Testis (tissue), 5 donors: ENCODE measurements at places on chromosomes 12 and 14. TPM values are rescaled to one million over a fixed set of nuclear protein-coding genes. Genes with fewer than 3 reads are reported as not detected.
A peak's percentile ranks its signal among the peaks of the same experiment; 100 is the strongest.

ADAM20 gene
- total RNA-seq: 4.0 TPM

TMEM132C gene
- 2.9 TPM for total RNA-seq

FAM181A gene
- total RNA-seq: 12.7 TPM

CCDC197 gene
- 20.7 TPM for total RNA-seq

HCAR2 gene
- total RNA-seq: 0.74 TPM

TARBP2 gene
- total RNA-seq: 67.6 TPM

GRCh38 chr14:22648506-22648905 is 4.4 kb upstream of the OR6J1 start:
- no peak for DNase-seq
- no peaks in the 10 kb centered on the region for H3K27me3 ChIP-seq
- no peak overlapping the region for H3K4me3 ChIP-seq
- H3K4me1 ChIP-seq: no peaks in the 10 kb centered on the region

DNA sequence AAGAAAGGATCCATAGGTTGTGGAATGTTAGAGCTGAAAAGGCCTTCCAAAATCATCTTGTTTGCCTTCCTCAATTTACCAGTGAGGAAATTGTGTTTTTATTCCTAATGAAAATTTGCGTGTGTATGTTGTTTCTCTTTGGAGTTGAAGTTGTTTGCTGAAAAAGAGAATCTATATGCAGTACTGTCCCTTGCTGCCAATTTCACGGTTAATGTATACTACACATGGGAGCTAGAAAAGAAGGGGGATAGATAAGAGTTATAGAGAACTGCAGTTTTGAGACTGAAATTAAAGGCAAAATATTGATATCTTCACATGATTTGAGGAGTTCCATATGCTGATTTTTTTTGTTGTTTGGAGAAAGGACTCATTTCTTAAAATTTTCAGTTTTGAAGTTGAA is 62.0 kb upstream of the LRTM2 start:
- H3K36me3 ChIP-seq: no peaks in the 10 kb centered on the region
- H3K27ac ChIP-seq: peak overlapping the region; percentile 63
- no peak for DNase-seq
- no peak overlapping the region for H3K4me3 ChIP-seq

DNA sequence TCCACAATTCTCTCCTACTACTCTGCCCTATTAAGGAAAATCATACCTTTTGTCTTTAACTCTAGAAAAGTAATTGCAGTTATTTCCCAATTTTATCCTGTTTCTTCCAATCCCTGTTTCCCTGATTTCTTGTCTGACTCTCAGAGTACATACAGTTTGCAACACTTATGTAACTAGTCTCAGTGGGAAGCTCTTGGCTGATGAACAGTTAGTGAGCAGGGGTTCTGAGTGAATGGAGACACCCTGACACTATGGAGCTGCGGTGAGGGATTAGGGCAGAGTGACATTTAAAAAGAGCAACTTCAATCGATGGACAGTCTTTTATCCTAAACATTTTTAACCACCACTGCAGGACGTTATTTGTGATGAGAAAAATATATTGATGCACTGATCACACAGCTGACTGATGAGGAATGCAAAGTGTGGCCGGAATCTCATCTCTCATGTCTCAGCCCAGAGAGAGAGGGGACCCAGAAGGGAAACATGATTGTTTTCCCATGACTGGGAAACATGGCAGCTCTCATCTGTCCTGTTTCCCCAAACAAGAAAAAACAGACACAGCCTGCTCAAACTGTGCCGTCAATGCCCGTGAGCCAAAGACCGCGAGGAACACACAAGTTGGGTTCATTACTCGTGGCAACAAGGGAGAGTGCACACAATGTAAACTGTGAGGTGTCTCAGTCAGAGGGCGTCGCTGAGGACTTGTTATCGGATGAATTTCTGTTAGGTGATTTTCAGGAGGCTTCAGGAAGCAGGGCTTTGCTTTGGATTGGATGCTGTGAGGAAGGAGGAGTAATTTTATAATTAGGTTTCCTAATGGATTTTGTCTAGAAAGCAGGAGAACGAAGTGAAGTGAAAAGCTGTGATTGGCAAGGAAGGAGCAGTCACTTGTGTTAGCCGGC is 5.2 kb upstream of the SLC6A13 start:
- no peaks in the 10 kb centered on the region for H3K36me3 ChIP-seq
- no peak overlapping the region for H3K27ac ChIP-seq
- H3K4me1 ChIP-seq: no peaks in the 10 kb centered on the region
- H3K27me3 ChIP-seq: no peaks in the 10 kb centered on the region
- DNase-seq: no peak
- no peak overlapping the region for H3K4me3 ChIP-seq

- H3K36me3 ChIP-seq: no peaks in the 10 kb centered on the region
- H3K27me3 ChIP-seq: no peaks in the 10 kb centered on the region
- no peak overlapping the region for H3K27ac ChIP-seq
- H3K4me1 ChIP-seq: no peaks in the 10 kb centered on the region
These were observed 630 bp downstream of the ALDH1L2 start for GRCh38 chr12:105083551-105084105.

DNA sequence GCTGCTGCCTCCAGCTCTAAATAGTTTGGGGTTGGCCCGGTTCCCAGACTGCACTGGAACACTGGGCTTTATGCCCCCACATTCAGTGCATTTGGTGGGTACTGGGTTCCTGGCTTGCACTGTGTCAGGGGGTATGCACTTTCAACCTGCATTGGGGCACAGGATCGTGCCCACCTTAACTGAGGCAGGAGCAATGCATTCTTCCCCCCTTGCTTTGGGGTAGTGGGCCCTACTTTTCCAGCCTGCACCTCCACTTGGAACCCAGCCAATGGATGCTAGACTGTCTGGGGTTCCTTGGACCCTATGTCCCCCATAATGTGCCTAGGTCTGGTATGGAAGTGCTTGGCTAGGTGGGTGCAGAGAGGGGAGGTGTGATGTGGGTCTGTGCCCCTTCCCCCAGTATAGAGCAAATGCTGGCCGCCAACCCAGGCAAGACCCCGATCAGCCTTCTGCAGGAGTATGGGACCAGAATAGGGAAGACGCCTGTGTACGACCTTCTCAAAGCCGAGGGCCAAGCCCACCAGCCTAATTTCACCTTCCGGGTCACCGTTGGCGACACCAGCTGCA is 615 bp downstream of the TARBP2 start:
- no peaks in the 10 kb centered on the region for H3K27me3 ChIP-seq
- peak overlapping the region; percentile 86 for H3K4me3 ChIP-seq
- no peak for DNase-seq
- H3K36me3 ChIP-seq: no peaks in the 10 kb centered on the region
- peaks cover 63% of the 10 kb centered on the region for H3K4me1 ChIP-seq
- peak overlapping the region; percentile 97 for H3K27ac ChIP-seq

DNA sequence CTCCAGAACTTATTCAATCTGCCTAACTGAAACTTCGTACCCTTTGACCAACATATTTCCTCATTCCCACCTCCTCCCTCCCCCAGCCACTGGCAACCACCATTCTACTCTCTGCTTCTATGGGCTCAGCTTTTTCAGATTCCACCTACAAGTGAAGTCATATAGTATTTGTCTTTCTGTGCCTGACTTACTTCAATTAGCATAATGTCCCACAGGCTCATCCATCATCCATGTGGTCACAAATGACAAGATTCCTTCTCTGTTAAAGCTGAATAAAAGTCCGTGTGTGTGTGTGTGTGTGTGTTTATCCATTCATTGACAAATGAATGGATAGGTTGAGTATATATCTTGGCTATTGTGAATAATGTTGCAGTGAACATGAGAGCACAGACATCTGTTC is 1.3 kb upstream of the C14orf39 start:
- peaks cover 6% of the 10 kb centered on the region for H3K4me1 ChIP-seq
- H3K4me3 ChIP-seq: no peak overlapping the region
- no peak overlapping the region for H3K27ac ChIP-seq
- DNase-seq: no peak
- H3K36me3 ChIP-seq: no peaks in the 10 kb centered on the region

DNA sequence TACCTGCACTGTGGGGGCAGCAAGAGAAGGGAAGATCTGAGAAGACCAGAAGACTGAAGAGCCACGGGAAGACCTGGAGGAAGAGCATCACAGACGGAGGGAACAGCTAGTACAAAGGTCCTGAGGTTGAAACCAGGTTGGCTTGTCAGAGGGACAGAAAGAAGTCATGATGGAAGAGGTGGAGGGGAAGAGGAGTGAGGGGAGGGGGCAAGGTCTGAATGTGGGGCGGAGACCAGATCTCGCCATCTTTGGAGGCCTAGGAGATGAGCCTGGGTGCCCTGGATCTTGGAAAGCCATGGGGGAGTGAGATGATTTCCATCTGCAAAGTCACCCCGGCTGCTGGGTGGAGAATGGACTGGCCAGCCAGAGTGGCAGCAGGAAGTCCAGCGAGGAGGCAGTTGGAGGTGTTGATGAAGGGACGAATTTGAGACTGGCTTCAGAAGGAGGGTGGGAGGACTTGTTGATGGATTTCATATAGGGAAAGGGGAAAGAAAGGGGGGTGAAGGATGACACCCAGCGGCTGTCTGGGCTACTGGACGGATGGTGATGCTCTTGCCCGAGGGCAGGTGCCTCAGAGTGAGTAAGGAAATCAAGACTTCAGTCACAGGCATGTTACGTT is 14.6 kb upstream of the UBC start:
- no peaks in the 10 kb centered on the region for H3K36me3 ChIP-seq
- H3K27me3 ChIP-seq: no peaks in the 10 kb centered on the region
- H3K27ac ChIP-seq: peak overlapping the region; percentile 94
- no peak for DNase-seq

DNA sequence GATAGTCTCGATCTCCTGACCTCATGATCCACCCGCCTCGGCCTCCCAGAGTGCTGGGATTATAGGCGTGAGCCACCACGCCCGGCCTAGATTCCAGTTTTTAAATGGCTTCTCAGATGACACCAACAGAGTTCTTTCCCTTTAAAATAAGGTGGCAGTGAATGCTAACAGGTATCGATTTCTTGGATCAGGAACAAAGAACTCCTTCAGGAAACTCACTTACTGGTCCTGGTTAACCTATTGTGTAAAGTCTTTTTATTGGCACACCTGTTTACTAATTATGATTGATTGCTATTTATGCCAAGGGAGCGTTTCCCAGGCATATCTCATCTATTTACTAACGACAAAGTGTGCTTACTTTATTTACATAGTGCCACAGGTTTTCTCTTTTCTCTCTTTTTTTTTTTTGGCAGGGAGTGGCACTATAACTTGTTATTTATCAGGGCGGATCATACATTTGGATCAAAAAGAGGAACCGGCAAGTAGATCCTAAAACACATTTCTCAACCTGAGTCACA is 89.7 kb downstream of the GLT1D1 start:
- no peak for DNase-seq
- no peak overlapping the region for H3K27ac ChIP-seq
- H3K27me3 ChIP-seq: no peaks in the 10 kb centered on the region
- no peaks in the 10 kb centered on the region for H3K36me3 ChIP-seq
- no peaks in the 10 kb centered on the region for H3K4me1 ChIP-seq
- H3K4me3 ChIP-seq: no peak overlapping the region

DNA sequence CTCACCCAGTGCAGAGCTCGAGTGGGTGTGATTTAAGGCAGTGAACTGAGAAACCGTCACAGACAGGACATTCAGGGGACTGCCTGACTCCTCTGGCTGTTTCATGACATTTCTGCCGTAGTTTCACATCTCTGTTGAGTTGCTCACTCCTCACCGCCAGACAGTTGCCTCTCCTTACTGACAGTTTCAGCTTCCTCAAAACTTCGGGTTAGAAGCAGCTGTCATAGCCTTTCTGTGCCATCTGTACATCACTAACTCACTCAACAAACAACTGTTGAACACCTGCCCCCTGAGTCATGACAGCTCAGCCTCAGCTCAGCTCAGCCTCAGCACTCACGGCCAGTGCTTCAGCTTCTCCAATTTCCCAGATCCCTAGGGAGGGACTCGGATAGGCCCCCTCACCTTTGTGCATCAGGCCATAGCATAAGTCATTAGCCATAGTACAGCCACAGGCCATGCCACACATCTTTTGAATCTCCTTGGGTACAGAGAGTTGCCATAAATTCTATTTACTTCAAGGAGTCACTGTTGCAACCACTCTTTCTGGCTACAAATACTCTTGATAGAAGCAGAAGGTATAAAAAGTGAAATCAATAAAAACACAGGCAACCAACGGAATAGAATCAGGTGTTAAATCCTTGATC is 6.2 kb upstream of the SLC15A4 start:
- no peaks in the 10 kb centered on the region for H3K36me3 ChIP-seq
- H3K4me3 ChIP-seq: no peak overlapping the region
- H3K4me1 ChIP-seq: peaks cover under 1% of the 10 kb centered on the region
- no peaks in the 10 kb centered on the region for H3K27me3 ChIP-seq
- H3K27ac ChIP-seq: no peak overlapping the region

DNA sequence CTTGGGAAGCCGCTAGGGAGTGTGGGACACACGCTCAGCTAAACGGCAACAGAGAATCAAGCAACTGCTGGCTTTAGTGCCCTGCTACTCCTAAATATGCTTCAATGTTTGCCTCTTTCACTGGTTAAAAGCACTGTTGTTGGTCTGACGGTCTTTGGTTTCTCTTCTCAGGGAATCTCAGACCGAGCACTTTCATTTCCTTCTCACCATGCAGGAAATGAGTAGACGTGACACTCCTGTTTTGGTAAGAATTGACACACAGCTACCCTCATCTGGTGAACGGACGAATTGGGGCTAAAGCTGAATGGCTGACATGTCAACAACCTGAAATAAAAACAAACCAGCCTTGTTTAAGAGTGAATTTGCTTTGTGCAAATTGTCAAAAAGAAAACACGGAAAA is 57.5 kb upstream of the PIWIL1 start:
- no peaks in the 10 kb centered on the region for H3K4me1 ChIP-seq
- no peak for DNase-seq
- H3K27me3 ChIP-seq: no peaks in the 10 kb centered on the region
- no peak overlapping the region for H3K27ac ChIP-seq
- H3K4me3 ChIP-seq: peak overlapping the region; percentile 33
- no peaks in the 10 kb centered on the region for H3K36me3 ChIP-seq

DNA sequence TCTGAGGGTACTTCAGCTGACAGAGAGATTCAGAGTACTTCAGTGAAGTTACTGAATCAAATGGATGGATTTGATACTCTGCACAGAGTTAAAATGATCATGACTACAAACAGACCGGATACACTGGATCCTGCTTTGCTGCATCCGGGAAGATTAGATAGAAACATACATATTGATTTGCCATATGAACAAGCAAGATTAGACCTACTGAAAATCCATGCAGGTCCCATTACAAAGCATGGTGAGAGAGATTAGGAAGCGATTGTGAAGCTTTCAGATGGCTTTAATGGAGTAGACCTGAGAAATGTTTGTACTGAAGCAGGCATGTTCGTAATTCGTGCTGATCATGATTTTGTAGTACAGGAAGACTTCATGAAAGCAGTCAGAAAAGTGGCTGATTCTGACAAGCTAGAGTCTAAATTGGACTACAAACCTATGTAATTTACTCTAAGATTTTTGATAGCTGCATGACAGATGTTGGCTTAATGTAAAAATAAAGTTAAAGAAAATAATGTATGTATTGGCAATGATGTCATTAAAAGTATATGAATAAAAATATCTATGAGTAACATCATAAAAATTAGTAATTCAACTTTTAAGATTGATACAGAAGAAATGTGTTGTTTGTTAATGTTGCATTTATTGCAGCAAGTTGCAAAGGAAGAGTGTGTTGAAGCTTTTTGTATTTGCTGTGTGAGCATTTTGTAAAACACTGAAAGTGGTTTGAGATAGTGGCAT is 136.1 kb upstream of the RAP1B start:
- no peak overlapping the region for H3K27ac ChIP-seq
- no peak overlapping the region for H3K4me3 ChIP-seq
- no peaks in the 10 kb centered on the region for H3K27me3 ChIP-seq
- no peak for DNase-seq

GRCh38 chr14:23883684-23884540 is 69.7 kb upstream of the DHRS4 start:
- DNase-seq: no peak
- no peak overlapping the region for H3K27ac ChIP-seq
- no peaks in the 10 kb centered on the region for H3K27me3 ChIP-seq
- H3K4me3 ChIP-seq: no peak overlapping the region
- no peaks in the 10 kb centered on the region for H3K4me1 ChIP-seq
